Hematopoietic multipotent progenitor cell treated with erythropoietin and hydrocortisone succinate and interleukin-3 and kit ligand, for 4 days (in vitro differentiated cells): ENCODE measurements at places on chromosomes 13 and 19.

- no peak for DNase-seq
Observed at GRCh38 chr13:102028206-102028605, 373.6 kb downstream of the FGF14 start.

- DNase-seq = no peak
Observed at GRCh38 chr19:56603829-56604228, 8.7 kb downstream of the ZNF71 start.

DNA sequence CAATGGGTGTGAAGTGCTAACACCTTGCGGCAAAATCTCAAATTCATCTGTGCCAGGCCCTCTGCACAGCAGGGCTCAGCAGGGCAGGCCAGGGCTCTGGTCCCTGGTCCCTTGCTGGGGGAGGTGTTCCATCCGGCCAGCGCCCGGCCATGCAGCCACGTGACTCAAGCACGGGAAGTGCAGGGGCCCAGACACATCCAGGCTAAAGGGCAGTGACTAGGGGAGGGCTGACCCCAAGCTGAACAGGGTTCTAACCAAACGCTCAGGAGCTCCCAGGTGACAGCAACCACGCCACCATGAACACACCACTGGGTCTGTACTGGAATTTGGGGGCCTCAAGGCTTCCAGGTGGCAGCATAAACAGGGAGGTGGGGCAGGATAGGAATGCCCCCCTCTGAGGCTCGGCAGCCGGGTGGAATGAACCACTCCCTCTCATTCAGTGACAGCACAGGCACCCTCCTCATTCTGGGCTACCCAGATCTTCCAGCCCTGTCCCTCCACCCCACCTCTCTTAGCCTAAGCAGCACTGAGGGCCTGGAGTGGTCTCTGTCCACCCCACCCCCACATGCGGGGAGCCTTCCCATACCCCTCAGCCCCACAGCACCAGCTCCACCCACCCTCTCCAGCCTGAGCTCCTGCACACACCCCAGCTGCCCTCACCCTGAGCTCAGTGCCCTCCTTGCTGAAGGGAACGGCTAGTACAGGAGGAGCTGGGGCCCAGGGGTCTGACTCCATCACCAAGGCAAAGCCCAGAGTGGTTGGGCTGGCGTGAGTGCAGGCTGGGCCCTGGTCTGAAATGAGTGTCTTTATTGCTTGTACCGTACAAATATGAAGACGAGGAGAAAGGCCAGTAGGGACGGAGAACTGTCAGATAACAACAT is 5.3 kb upstream of the CCNP start:
- DNase-seq = no peak

DNA sequence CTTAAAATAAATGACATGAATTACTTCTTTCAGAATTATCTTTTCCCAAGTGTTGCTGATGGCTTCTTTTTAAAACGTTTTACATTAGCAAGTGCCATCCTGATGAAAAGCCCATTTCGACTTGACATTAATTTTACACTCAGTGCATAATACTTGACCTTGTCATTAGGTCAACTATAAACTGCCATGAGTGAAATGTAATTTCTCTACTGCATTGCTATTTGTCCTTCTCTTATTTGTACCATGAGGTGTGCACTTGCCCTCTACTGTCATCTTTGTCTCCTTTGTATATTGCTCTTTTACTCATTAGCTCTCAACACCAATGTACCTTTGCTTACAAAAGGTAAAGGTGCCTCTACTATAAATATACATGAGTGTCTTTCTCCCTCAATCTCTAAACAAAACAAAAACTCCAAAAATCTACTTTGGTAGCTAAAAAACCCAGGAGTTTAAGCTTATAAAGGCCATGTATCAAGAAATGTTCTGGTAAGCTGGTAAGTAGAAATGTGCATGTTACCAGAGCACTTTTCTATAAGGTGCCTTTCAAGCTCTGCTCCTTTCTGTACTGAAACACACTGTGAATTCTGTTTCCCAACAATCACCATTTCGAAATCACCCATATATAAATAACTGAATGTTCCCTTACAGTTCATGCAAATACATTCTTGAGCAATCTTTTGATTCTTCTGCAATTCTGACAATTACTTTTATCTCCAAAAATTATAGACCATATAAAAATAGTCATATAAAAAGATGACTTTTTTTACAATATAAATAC is 351.4 kb downstream of the SLITRK5 start:
- peak; percentile 63 for DNase-seq

- no peak for DNase-seq
Observed at GRCh38 chr13:106804991-106805390, 237.1 kb upstream of the ARGLU1 start.

DNA sequence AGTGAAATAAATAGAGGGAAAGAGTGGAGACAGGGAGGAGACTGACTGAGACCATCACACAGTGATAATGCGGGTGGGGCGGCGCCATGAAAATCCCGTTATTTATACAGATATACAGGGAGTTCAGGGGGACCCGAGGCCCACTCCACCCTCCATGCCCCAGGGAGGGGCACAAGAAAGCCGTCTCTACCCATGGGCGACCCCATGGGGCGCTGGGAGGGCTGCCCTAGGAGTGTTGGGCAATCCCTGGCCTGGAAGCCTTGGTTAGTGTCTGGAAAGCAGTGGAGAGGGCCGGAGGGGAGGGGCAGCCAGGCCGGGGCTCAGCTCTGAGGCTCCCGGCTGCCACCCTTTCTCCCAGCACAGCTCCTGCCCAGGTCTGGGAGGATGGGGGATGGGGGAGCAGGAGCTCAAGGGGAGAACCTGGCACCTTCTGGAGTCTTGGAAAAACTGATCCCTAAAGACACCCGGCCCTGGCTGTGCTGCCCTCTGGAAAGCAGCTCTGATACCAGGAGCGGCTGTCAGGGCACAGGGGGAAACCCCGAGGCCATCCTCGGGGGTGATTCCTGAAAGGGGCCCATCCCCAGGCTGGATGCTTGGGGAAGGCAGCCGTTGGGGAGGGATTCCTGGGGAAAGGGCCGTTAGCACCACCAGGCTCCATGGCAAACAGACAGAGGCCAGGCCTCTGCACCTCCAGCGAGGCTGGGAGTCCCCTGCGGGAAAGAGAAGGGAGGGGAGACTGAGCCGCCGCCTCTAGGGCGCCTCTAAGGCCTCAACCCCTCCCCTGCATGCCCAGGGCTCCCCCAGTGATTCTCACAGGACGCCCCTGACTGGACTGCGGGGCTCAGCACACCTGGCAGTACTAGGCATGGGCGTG is 3.0 kb upstream of the PRKD2 start:
- DNase-seq = no peak

DNA sequence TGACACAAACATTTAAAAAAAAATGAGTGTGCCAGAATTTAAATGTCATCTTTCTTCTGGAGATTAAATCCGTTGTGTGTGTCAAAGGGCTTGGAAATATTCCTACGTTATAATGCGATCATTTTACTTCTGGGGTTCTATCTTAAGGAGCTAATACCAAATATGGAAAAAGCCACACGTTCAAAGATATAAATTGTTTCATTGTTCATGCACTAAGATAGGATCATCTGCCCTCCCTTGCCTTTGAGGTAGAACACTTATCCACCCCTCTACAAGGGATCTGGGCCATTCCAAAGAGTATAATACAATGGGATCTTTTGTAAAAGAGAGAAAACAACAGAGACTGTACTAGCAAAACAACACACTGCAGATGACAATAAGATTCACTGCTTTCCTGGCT is 64.9 kb downstream of the ANKRD10 start:
- DNase-seq = no peak

DNA sequence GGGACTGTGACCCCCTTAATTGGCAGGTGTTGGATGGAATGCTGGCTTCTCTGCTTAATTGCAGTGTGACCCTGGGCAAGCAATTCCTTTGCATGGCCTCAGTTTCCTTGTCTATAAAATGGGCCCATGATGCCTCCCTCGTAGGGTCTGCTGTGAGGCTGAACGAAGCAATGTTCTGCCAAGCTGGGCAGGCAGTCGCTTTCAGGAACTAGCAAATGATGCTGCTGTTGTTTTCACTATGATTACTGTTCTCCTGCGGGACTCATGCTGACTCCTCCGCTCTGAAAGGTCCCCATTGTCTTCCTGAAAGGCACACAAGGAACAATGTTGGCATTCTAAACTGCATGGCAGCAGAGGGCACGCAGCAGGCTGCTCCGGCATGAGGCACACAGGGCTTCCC is 6.8 kb downstream of the BICRA start:
- DNase-seq = no peak

GRCh38 chr19:10718205-10719196 is 622 bp downstream of the DNM2 start:
- peak; percentile 66 for DNase-seq

GRCh38 chr13:90800082-90800746 is 547.3 kb upstream of the MIR17HG start:
- DNase-seq = peak; percentile 92

DNA sequence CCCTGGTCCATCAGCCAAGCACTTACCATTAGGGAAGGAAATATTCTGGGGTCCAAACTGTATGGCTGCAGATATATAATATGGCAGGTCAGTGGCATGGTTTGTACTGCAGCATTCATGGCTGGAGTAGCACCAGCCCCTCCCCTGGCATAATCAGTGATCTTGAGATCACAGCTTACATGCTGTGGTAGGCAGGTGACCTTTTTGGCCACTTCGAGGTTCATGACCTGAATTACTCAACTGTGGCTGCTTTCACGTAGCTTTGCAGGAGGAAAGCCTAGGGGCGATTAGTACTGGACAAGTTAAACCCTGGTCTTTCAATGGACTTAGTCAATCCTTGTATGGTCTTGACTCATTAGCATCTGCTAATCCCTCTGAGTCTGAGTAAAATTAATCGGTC is 169.8 kb downstream of the SPRY2 start:
- no peak for DNase-seq

DNA sequence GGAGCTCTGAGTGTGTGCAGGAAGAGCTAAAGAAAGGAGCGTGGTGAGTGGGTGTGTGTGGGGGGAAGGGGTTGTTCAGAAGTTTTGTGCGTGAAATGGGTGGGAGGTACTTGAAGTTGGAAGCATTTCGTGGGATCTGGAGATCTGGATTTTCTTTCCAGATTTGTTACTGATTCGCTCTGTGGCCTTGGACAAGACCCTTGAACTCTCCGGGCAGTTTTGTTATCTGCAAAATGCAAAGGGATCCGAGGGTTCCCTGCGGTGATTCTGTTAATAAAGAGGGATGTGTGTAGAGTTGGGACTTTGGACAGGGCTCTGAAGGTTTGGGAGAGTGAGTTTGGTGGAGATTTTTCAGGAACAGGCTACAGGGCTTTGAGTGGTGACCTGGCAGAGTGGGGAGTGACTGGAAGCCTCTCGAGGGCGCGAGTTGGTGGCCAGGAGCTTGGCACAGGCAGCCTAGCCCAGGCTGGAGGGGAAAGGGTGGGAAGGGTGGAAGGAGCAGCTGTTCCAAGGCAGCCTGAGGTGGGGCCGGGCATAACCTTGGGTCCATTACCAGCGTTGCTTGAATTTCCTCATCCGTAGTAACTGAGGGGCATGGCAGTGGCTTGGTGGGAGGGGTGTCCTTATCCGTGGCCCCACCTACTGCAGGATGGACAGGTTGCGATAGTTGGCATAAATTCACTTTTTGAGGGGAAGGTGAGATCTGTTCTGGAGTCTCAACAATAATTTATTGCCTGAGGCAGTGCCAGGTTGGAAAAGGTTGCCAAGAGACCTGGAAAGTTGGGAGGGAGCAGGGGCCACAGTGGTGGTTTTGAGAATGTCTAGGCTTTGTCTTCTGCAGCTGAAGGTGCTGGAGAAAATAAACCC is 2.1 kb downstream of the ACTN4 start:
- no peak for DNase-seq

DNA sequence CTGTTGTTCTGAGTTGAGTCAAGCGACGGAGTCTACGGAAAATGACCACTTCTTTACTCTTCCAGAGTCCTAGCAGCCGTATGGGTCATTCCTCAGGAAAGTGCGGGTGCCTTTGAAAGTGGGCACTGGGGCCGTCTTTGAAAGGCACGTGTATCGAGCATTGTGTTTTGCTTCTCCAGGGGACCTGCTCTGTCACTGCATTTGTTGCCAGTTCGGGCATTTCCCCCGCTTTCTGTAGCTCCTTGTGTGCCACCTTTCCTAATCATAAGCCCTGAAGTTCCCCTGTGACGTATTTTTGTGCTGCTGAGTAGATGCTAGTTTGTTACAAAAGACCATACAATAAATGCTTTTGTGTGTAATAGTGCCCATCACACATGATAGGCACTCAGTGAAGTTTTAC is 24.4 kb downstream of the SPATA13 start:
- DNase-seq = no peak

- DNase-seq = peak; percentile 80
Observed at GRCh38 chr13:109704771-109705635, 81.4 kb downstream of the IRS2 start.

DNA sequence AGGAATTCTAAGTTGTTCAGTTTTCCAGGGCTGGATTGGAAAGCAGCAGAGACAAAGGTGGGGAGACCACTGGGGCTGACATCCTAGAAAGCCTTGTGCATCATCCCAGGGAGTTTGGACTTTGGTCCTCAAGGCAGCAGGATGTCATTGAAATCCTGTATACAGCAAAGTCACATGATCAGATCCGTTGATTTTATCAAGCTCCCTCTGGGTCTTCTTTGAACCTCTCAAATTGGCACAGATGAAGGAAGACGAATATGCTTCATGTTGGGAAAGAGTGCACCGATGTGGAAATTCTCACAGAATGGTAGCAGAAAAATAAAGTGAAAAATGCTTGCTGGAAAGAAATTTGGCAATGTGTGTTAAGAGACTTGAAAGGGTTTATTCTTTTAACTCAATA is 149.8 kb upstream of the TMTC4 start:
- no peak for DNase-seq

DNA sequence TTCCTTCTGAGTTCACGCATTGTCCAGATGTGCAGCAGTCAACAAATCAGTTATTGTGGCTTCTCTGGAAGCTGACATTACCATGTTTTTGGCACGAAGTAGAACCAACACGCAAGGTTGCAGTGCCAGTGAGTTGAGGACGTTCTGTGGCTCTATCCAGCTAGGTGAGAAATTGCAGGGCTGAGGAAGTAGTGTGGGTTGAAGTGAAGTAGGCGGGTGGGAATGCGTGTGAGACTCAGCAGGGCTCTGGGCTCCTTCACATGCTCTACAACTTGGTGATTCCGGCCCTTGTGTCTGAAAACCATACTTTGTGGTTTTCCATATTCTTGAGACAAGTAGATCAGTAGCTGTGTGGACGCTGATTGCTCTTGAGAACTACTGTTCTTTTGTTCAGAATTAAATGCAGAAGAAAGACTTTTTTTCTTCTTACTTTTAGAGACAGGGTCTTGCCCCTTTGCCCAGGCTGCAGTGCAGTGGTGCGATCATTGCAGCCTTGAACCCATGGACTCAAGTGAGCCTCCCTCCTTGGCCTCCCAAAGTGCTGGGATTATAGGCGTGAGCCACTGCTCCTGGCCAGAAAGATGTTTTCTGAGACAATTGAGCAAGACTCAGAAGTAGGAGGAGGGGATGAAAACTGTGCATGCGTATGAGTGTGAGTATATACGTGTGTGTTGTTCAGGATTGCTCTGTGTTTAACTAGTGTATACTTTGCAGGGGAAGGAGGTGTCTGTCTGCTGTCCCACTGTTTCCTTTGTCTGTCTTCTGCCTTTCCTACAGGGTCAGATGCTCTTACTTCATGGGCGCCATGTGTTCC is 46.2 kb downstream of the GATAD2A start:
- DNase-seq = peak; percentile 77

- DNase-seq = peak; percentile 85
Observed at GRCh38 chr19:19185853-19186740, 5.9 kb downstream of the BORCS8 start.

- DNase-seq = no peak
Observed at GRCh38 chr19:46896076-46896794, 35.4 kb downstream of the ARHGAP35 start.
